ENCODE measurements at places on chromosomes 5 and 9. TPM values are rescaled to one million over a fixed set of nuclear protein-coding genes. Genes with fewer than 3 reads are reported as not detected.

Gene EIF4E1B
- total RNA-seq, result not detected

Gene CPEB4
- total RNA-seq, result 40.6 TPM

- H3K27ac ChIP-seq, result no peak overlapping the region
- no peak for DNase-seq
- peaks cover 2% of the 10 kb centered on the region for H3K4me1 ChIP-seq
- H3K36me3 ChIP-seq, result no peaks in the 10 kb centered on the region
Measured at GRCh38 chr5:138305797-138306196, 25.8 kb downstream of the CDC25C start.

GRCh38 chr9:90300611-90301276 is 341.9 kb downstream of the DIRAS2 start:
- no peaks in the 10 kb centered on the region for H3K36me3 ChIP-seq
- peak overlapping the region; percentile 66 for H3K27ac ChIP-seq
- H3K27me3 ChIP-seq, result no peaks in the 10 kb centered on the region
- no peak for DNase-seq
- H3K4me3 ChIP-seq, result no peak overlapping the region

DNA sequence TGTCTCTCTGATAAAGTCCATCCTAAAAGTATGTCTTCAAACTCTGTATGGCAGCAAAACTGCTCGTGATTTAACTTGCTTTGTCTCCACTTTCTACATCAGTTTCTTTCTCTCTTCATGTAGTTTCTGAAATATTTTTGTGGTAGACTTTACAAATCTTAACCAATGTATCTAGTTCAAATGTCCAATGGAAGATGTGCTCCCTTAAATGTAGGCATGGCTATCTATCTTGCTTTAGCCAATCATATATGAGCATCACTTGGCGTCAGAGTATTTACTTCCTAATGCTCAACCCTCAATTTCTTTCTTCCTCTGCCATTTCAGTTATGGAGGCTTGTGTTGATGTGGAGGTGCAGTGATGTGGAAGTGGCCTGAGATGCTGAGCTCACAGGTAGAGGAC is 206.1 kb upstream of the ZNF608 start:
- H3K27ac ChIP-seq, result no peak overlapping the region
- no peaks in the 10 kb centered on the region for H3K4me1 ChIP-seq
- H3K36me3 ChIP-seq, result no peaks in the 10 kb centered on the region
- no peak overlapping the region for H3K4me3 ChIP-seq
- no peak for DNase-seq

- H3K27me3 ChIP-seq, result no peaks in the 10 kb centered on the region
- DNase-seq, result peak; percentile 6
- H3K36me3 ChIP-seq, result no peaks in the 10 kb centered on the region
- H3K4me3 ChIP-seq, result no peak overlapping the region
- H3K4me1 ChIP-seq, result peaks cover 20% of the 10 kb centered on the region
Measured at GRCh38 chr5:8908055-8908683, 637.7 kb downstream of the SEMA5A start.

GRCh38 chr5:144209361-144209760 is 38.7 kb downstream of the KCTD16 start:
- H3K27me3 ChIP-seq, result no peaks in the 10 kb centered on the region
- H3K27ac ChIP-seq, result no peak overlapping the region
- no peak overlapping the region for H3K4me3 ChIP-seq
- no peak for DNase-seq
- no peaks in the 10 kb centered on the region for H3K36me3 ChIP-seq
